ENCODE measurements at places on chromosomes 3 and 15.

DNA sequence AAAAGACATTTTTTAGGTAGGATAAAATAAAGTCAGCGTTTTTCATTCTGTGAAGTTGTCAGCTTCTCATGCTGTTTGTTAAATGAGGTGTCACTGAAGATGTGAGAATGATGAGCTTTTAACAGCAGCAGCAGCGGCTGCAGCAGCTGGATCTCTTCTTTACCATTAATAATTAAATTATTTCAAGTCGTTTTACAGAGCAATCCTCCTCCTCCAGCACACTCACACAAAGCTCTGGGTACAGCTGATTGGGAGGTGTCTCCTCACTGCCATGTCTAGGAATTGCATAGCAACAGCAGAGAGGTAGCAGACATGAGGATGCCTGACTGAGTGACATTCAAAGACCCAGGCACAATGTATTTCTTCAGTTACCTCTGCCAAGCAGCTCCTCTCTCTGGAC lies 46.7 kb upstream of the PLAAT1 start:
- no peak for DNase-seq

DNA sequence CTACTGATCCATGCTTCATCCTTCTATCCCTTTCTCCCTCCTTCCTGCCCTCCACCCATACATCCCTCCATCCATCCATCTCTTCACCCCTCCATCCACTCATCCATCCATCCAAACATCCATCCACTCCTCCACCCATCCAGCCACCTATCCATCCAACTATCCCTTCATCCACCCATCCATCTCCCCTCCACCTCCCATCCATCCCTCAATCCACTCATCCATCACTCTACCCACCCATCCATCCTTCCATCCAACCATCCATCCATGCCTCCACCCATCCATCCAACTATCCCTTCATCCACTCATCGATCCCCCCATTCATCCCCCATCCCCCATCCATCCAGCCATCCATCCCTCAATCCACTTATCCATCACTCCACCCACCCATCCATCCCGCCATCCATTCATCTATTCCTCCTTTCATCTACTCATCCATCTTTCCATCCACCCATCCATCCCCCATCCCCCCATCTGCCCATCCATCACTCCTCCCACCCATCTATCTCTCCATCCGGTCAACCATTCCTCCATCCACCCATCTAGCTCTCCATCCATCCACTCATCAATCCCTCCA lies 132.4 kb upstream of the IQSEC1 start:
- no peak for DNase-seq

DNA sequence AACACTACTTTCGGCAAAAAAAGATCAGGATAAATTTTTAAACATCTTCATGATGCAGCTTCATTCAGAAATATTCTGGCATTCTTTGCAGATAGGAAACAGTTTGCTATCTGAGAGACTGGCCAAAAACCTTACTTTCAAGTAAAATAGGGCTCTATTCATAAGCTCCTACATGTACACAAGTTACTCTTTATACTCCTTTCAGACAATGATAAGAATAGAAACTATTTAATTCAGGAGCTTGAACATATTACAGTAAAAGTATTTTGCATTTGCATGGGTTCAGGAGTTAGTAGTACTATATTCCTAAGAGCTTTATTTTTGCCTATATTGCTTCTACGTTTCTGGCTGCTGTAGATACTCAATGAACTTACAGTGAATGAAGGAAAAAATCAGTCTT lies 70.5 kb downstream of the PLOD2 start:
- no peak for DNase-seq

- DNase-seq, result no peak
Measured at GRCh38 chr3:172685331-172686214, 25.3 kb downstream of the NCEH1 start.

GRCh38 chr3:9231006-9231405 lies 18.4 kb downstream of the SRGAP3 start:
- DNase-seq, result no peak
